ENCODE measurements at places on chromosomes 2 and 18. TPM values are rescaled to one million over a fixed set of nuclear protein-coding genes. Genes with fewer than 3 reads are reported as not detected.

GRCh38 chr2:96408616-96409015 lies 73.0 kb downstream of the NCAPH start:
- DNase-seq = no peak

DNA sequence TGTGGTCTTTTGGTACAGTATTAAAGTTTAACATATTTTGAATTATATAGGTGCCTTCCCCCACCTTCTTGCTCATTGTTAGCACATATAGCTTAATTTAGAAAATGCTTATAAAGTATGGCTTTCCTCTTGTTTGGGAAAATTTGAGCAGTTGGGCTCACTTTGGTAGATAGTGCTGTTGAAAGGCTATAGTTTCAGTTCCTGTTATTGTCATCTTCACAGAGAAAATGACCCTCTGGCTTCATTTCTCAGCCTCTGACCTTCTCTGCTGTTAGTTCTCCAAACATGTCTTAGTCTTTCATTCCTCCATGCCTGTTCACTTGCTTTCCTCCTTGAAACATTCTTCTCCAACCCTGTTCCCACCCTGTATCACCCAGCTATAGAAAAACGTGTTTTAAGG lies 200.6 kb downstream of the WDR7 start:
- DNase-seq = no peak

DNA sequence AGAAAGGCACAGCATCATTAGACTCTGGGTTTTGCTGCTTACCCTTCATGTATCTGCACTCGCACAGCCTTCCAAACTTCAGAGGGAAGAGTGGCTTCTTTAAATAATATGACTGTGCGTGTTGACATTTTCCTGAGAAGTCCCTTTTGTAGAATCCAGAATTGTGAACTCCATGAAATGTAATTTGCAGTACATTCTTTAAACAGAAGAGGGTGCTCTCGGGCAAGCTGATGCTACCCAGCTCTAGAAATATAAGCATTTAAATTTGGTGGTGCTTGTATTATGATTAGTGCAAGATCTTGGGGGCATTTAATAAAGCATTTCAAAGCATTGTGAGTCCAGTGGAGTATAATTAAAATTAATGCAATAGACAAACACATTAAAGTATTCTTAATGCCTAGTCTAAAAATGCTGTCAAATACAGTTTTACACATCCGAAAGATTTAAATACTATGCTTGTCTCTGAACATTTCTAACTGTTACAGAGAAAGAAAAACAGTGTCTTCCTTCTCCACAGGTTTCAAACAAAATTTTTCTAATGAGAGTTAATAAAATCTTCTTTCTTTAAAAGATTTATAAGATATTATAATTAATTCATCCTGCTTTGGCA lies 17.3 kb upstream of the GTF2A1L start:
- DNase-seq = no peak

- no peak for DNase-seq
Measured at GRCh38 chr2:39140322-39140847, 19.5 kb upstream of the SOS1 start.

DNA sequence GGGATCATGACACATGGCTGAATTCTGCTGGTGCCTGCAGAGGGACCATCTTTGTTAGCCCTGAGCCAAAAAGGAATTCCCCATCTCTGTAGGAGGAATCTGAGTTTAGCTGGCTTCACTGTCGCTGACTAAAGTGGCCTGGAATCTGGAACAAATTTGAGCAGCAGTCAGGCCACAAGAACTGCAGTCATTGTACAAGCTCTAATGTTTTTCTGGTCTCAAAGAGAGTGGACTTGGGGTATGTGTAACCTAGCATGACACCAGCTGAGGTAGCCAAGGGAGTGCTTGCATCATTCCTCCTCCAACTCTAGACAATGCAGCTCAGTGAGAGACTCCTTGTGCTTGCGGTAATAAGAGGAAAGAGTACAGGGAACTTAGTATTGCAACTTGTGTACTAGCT lies 539.1 kb upstream of the LRRTM4 start:
- peak; percentile 10 for DNase-seq

DNA sequence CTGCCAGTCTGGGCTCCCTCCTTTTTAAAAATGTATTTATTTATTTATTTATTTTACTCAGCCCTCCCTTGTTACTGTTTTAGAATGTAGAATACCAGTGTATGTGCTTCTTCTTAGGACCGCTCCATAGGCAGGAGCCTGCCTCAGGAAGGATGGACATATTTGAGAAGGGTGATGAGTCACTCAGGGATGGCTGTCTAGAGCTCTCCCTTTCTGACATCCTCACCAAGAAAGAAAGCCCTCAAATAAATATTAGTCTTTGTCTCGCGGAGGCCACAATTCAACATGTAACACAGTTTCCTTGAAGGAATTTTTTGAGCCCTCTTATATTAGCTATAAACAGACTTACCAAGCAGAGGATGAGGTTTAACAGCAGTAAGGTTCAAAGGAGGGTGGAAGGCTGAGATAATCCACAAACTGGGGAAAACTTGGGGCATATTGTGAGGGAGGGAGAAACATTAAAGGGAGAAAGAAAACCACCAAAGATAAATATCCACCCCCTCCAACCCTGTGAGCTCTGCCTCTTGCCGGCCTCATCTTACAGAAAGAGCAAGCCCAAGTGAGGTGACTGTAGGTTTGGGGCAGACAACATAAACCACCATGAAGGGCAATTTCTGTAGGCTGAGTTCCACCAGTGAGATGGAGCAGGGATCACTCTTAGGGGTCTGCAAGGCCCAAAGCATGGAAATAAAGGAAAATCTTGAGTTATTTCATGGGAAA lies 163.4 kb downstream of the LRRTM1 start:
- no peak for DNase-seq

- DNase-seq = no peak
Measured at GRCh38 chr2:42756150-42756775, 7.7 kb downstream of the OXER1 start.

DNA sequence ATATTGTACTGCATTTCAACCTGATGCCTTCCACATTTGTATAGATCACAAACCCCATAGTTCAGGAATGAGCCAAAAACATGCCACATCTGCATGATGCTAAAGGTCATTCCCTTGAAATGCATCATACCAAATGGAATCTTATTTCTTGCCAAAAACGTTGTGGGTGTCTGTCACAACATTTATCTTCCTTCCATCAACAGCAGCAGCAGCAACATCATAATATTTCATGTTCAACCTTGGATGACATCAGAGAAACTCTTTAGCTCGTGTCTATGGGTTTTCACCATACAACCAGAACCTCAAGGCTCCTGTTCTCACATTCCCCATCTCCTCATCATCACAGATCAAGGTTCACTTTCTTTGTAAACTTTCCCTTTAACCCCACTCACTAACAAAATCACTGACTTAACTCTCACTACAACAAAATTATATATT lies 221.3 kb upstream of the CTAGE1 start:
- no peak for DNase-seq

DNA sequence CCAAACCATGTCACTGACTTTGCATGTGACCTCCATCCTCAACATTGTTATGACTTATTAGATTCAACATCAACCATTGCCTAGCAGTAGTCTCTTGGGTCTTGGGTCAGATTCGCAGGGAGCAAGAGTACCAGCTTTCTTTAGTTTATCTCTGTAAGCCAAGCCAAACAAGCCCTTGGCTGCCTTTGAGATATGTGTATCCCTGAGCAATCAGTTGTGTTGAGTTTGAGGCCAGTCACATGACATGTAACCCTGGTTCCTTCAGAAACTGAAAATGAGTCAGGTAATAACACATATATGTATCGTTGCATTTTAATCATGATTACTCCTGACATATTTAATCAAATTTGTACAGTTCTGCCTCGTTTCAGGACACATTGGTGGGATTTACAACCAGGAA lies 173.3 kb downstream of the PARD3B start:
- no peak for DNase-seq

DNA sequence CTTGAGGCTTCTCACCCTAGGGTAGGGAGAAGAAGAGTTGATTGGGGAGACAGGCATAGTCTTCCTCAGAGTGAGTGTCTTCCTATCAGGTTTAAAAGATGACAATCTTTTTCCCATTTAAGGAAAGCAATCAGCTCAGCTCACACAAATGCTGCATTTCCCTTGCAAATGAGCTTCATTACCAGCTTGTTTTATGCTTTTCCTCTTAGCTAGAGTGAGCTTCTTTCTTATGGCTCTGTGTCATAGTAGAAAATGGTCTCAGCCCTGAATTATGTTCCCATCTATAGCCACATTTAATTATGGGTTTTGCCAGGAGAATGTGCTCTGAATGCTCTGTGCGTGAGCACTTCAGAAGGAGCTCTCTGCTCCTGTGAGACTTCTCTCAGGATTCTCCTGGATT lies 112.8 kb upstream of the NCK2 start:
- no peak for DNase-seq

DNA sequence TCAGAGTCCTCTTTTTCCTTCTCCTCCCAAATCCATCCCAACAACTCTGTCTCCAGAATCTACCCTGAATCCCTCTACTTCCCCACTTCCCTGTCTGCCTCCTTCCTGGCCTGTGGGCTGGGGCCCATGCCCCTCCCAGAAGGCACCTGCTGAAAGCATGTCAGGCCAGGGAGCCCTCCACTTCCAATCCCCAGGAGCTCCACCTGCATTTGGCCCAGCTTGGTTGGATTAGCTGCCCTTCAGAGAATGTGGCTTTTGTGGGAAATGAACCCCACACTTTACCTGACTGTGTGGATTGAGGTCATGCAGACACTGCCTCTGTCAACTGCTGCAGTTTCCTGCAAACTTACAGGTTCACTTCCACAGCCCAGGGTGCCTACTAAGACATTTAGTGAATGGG lies 58.5 kb downstream of the ACOXL start:
- DNase-seq = no peak

DNA sequence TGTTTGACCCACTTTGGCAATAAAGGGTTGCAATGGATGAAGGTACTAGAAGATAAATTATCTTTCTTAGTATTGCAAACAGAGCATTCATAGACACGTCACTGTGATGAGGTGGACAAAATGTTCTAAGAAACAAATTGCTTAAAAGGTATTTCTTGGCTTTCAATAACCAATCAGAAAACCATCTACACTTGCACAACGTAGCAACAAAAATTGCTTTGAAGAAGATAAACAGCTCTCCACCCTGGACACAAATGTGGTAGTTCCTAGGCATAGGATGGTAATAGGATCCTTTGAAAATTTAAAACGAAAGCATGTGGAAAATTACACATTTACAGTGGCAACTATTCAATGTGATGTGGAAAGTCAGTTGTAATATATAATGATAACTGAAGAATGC lies 439.9 kb upstream of the ETAA1 start:
- no peak for DNase-seq

- DNase-seq = no peak
Measured at GRCh38 chr2:11656252-11656651, 13.7 kb downstream of the NTSR2 start.

DNA sequence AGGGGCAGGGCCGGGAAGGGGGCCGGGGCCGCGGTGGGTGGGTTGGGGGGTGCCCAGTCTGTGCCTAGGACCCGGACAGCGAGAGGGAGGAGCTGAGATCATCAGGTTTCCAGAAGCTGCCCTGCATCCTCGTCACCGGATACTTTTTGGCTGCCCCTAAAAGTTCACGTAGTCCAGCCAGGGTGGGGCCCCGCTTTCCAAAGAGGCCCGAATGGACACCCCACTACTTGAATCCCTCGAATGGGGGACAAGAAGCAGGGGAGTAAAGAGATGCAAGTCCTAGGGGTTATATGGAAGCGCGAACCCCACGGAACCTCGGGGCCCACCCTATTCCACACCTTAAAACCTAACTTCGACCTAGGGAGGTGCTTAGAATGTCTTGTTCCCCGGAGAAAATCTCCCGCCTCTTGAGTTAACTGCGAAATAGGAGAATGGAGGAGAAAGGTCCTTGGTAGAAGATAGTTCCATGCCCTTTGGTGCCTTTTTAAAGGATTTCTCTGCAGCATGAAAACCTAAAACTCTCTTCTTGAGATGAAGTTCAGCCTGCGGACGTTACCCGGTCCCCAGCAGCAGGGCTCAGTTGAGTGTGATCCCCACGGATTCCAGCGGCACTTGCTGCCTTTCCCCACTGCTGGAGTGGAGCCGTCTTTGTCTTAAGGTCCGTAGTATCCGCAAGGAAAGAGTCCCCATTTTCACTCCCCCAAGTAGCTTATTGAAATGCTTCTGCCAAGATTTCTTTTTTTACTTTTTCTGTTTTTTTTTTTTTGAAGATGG lies 2.1 kb upstream of the RNF152 start:
- DNase-seq = no peak

GRCh38 chr2:3483227-3483985 lies 35.9 kb downstream of the ADI1 start:
- DNase-seq = peak; percentile 98

DNA sequence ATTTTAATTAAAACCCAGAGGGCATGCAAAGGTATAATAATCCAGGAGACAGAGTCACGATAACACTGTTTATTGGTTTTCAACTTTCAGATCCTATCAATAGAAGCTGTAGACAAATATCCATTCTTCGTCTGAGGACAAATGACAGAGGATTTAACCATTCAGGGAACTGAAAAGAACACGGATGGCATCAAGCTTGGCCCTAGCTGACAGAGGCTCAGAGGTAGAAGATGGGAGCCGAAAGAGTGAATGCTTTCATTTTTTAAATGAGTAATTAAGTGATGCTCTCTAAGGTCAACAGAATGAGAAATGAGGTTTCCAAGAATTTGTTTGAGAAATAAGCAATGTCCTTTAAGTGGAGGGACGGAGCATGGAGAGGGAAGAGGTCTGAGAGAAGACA lies 62.1 kb downstream of the BCL2 start:
- DNase-seq = no peak

DNA sequence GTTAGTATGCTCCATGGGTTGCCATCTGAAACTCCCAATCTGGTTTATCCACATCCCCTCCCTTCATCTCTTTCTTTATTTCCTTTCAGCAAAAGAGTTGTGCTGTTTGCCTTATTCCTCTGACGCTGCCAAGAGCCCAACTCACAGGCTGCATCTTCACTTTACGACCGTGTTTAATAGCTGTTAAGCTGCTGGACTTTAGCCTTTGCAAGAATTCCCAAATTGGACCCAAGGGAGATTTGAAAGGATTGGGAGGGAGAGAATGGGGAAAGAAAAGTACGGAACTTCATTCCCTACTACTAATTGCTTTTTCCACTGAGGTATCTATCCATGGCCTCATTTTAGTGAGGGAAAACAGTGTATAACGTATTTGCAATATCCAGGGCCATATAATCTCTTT lies 263.4 kb upstream of the MEIS1 start:
- no peak for DNase-seq

Gene SERPINB10
- total RNA-seq = not detected

Gene LIMS4
- 0.55 TPM for total RNA-seq

Gene MXD1
- 3.7 TPM for total RNA-seq

Gene ARHGEF33
- 0.92 TPM for total RNA-seq

Gene MYL12B
- 180 TPM for total RNA-seq

Gene CIB4
- not detected for total RNA-seq

Gene PRSS56
- total RNA-seq = not detected
